ENCODE measurements at places on chromosomes 5 and 9.

GRCh38 chr9:111916234-111916645, 19.6 kb downstream of the UGCG start:
- no peak for DNase-seq

DNA sequence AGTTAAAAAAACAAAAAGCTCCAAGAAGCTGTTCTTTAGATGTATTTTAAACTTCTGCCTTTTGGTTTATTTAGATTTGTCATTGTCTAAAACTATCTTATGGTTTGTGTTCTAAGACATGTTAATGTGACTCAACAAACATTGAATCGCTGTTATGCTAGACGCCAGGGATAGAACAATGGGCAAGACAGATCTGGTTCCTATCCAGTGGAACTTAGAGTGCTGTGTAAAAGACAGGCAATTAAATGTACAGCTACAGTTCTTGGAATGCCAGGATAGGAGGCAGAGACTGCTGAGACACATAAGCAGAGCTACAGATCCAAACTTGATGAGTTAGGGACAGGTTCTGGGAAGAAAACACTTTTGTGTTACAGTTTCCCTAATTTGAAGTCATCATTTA, 22.4 kb downstream of the LYRM7 start:
- no peak for DNase-seq

DNA sequence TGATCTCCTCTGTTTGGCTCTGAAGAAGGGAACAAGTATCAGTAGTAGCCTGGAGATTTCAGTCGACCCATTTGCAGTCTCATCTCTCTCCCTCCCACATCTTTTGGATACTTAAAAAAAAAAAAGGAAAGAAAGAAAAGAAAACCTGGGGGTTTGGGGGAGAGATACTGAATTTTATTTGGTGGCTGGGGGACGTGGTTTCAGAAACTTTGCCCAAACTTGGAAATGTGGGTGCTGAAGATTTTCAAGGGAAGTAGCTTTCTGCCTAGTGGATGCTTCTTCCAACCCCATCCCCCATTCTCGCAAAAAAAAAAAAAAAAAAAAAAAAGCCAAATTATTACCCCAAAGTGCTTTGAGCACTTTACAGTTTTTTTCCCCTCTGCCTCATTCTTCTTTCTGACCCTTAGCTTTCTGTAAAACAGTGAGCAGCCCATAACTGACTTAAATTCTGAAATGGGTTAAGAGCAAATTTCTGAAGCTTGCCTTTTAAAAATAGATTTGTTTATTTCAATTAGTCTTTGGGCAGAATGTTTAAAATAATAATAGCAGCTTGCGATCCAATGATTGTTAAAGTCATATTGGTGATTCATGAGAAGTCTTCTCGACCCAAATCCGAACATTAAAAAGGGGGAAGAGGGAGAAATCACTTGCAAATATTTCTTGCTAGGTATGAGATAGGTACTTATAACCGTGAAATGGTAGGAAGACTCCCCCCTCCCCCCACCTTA, 894 bp downstream of the FST start:
- no peak for DNase-seq

- DNase-seq = no peak
These were observed 275 bp downstream of the AHRR start for GRCh38 chr5:321726-322251.

DNA sequence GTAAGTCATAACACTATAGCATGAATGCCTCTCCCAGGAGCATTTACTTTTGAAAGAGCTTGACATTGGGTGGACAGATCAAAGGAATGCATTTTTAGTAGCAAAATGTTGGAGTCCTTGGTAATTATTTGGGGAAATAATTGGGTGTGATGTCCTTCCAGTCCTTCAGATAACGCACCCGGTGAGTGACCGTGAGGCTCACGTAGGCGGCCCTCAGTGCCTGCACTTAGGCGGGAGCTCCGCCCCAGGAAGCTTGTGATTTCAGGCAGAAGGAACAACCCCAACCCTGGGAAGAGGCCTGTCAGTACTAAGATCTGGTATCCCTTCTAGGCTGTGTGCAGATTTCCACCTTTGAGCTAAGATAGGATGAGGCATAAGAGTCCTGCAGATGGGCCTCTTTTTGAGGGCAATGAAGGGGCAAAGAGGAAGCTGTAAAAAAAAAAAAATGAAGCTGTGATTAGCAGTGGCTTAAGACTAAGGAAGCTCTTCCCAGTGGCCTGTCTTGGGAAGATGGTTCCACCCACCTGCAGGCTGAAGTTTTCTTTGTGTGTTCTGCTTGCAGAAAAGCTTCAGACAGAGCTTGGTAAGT, 14.9 kb downstream of the BTNL9 start:
- DNase-seq = no peak

GRCh38 chr9:14389146-14389545, 75.2 kb upstream of the NFIB start:
- no peak for DNase-seq

DNA sequence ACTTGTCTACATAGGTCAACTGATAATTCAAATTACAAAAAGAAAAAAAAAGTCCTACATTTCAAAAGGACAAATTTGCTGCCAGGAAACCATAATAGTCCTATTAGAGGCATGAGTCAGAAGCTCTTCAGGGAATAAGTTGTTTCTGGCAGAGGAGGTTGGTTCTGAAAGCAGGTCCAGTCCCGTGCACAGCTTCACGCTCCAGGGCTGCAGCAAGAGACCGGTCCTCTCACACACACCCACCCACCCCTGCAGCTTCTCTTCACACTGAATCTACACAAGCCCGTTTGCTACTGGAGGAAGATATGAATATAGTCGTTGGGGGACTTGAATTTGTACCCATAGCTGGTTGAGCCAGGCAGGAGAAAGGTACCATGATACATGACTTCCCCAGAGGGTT, 36.9 kb upstream of the SLC1A3 start:
- DNase-seq = no peak

DNA sequence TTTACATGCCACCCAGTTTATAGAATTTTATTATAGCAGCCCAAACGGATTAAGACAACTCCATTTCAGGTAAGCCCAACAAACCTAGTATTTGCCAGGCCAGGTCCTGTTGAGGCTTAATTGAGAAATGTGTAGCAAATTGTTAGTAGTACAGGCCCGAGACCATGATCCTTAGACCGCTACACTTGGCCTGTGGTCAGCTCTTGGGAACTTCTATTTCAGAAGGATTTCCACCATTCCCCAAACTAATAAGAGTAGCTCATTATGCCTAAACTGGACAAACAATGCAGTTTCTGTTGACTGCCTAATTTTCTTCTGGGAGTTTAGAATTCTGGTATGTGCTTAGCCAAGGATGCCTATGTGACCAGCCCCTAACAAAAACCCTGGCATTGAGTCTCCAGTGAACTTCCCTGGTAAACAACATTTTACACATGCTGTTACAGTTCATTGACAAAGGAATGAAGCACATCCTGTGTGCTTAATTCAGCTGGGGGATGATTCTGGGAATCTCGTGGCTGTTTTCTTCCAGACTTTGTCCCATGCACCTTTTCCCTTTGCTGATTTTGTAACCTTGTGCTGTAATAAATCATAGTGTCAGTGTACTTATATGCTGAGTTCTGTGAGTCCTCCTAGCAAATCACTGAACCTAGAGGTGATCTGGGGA, 5.6 kb upstream of the GPX3 start:
- DNase-seq = no peak

- no peak for DNase-seq
These were observed 53.2 kb downstream of the BOD1 start for GRCh38 chr5:173563246-173563645.

DNA sequence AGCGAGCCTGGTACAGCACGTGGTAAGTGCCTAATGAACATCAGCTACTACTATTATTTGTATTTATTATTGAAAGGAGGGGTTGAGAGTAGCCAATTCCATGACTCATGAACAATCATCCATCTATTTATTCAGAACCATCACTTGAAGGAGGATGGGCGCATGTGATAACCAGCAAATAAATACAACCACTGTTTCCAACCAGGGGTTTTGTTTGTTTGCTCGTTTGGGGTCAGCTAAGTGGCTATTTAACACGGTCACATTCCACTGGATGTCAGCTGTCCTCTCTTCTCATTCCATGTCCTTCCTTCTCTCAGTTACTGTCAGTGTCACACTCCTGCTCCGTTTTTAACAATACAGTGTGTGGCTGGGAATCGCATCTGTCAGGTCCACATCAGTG, 8.6 kb downstream of the RAPGEF1 start:
- DNase-seq = no peak

GRCh38 chr5:54944364-54944763, 41.0 kb downstream of the ESM1 start:
- no peak for DNase-seq

GRCh38 chr5:163439092-163439425, 1.7 kb downstream of the CCNG1 start:
- peak; percentile 29 for DNase-seq

DNA sequence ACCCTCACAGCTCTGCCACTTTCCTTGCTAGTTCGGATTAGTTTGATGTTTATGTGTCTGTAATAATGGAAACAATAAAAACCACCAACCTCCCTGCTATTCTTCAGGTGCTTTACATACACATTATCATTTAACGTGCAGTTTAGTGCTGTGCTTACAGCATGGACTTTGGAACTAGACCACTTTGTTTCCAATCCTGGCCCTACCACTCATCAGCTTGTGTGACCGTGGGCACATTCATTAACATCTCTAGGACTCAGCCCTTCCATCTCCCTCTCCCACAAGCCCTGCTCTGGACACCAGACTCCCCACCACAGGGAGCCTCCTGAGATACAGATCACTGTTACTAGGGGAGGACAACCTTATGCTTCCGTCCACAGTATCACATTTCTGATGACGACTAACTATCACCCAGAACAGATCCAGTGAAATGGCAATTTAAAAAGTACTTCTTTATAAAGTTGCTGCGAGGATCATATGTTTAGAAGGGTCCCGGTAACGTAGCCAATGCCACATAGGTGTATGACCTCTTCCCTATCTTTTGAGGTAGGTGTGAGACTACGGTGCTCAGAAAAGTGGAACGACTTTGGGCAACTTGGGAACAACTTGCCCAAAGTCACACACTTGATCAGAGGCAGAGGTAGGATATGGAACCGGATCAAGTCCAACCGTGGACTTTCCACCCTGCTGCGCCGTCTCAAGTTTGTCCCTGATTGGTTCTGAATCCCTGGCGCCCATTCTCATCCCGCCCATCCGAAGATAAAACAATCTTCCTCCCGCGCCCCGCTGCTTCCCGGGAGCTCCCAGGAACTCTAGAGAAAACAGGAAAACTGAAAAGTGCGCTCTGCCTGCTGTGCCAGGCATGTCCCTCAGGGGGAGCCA, 132.4 kb upstream of the NIPBL start:
- DNase-seq = peak; percentile 66

GRCh38 chr5:129771058-129771838, 23.4 kb downstream of the MINAR2 start:
- peak; percentile 12 for DNase-seq

DNA sequence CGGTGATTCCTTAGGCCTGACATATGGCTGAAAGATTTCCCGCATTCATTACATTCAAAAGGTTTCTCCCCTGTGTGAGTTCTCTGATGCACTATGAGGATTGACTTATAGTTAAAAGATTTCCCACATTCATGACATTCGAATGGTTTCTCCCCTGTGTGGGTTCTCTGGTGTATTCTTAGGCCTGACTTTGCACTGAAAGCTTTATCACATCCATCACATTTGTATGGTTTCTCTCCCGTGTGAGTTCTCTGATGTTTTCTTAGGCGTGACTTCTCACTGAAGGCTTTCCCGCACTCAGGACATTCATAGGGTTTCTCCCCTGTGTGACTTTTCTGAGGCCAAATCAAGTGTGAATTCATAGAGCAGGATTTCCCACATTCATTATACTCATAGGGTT, 35.8 kb downstream of the ZNF782 start:
- no peak for DNase-seq

DNA sequence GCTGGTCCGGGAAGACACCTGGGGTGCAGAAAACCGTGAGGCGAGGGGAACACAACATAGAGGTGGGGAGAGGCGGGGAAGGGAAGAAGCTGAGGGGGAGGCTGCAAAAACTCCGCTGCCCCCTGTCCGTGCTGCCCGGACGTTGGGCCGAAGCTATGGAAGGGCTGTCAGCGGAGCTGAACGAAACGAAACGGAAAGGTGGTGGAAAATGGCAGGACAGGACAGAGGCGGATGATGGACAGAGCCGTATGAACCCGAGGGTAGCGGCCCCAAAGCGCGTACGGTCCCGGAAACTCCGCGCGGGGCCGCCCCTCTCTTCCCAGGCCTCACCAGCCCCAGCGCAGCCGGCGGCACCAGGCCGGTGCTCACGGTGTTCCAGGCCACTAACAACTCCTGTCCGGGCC, 272 bp downstream of the ANAPC2 start:
- DNase-seq = no peak

GRCh38 chr9:92807757-92808725, 43.4 kb upstream of the BICD2 start:
- no peak for DNase-seq

DNA sequence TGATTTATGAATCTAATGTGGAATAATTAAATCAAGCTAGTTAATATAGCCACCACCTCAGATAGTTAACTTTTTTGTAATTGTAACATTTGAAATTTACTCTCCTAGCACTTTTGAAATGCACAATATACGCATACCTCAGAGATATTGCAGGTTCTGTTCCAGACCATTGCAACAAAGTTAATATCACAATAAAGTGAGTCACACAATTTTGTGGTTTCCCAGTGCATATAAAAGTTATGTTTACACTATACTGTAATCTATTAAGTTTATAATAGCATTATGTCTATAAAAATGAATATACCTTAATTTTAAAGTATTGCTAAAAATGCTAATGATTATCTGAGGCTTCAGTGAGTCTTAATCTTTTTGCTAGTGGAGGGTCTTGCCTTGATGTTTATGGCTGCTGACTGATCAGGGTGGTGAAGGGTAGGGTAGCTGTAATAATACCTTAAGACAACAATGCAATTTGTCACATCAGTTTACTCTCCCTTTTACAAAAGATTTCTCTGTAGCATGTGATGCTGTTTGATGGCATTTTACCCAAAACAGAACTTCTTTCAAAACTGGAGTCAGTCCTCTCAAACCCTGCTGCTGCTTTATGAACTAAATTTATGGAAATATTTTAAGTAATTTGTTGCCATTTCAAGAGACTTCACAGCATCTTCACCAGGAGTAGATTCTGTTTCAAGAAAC, 235.1 kb upstream of the ADAMTSL1 start:
- DNase-seq = no peak

GRCh38 chr5:142642427-142642826, 43.5 kb downstream of the FGF1 start:
- no peak for DNase-seq

GRCh38 chr5:122262103-122262502, 49.9 kb upstream of the SNCAIP start:
- DNase-seq = no peak

- DNase-seq = no peak
These were observed 31.5 kb upstream of the NKD2 start for GRCh38 chr5:976849-977751.

DNA sequence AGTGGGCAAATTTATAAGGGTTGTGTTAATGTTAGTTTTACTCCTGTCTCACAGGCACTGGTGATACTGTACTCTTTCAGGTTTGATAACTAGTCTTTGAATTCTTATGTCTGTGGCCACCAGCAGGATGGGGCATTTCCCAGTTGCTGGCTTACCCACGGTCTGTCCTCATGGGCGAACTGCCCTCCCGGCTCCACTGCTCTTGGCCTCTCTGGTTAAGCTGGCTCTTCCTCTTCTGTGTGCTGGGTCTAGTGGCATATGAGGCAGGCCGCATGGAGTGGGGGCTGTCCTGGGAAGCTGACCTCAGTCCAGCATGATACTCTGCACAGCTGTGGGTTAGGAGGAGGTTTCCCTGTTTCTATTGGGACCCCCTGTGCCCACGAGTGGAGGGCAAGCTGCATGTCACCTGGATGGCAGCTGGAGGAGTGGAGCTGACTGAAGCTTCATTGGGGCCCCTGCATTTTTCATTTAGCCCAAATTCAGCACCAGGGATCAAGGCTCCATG, 19.5 kb downstream of the PHF2 start:
- no peak for DNase-seq

All from hematopoietic multipotent progenitor cell treated with erythropoietin and hydrocortisone succinate and interleukin-3 and kit ligand, for 17 days (in vitro differentiated cells).